SJCRH30 (cell line): ENCODE measurements at places on chromosomes 4 and X.

GRCh38 chr4:55879224-55879623, 25.8 kb downstream of the EXOC1 start:
- no peak for DNase-seq

DNA sequence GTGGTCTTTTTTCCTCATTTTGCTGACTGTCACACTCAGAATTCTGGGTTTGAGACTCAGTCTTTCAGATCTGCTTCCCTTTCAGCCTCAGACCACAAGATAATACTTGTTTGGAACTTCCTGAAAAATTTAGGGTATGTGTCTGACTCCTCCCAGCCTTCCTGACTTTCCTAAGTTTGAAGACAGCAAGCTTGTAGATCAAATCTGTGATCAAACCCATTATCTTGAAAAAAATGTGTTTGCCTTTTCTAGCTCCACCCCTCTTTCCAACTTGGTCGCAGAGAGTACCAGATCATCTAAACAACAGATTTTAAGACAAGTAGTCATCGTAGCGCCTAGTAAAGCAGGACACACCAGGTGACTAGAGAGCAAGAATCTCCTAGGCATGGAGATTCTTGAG, 9.9 kb downstream of the BCAP31 start:
- DNase-seq = no peak

DNA sequence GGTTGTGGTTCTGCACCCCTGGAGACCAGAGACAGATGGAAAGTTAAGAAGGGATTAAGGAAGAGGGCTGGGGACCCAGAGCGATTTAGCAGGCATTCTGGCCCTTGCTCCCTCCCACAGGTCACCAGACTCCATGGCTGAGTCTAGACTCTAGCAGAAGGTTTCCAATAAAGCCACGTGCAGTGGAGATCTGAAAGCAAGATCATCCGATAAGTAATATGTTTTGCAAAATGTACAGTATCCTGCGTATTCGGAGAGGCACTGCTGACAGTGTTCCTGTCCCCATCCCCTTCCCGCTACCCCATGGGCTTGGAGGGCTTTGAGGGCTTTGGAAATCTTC, 531 bp upstream of the GPRIN3 start:
- DNase-seq = peak; percentile 59

DNA sequence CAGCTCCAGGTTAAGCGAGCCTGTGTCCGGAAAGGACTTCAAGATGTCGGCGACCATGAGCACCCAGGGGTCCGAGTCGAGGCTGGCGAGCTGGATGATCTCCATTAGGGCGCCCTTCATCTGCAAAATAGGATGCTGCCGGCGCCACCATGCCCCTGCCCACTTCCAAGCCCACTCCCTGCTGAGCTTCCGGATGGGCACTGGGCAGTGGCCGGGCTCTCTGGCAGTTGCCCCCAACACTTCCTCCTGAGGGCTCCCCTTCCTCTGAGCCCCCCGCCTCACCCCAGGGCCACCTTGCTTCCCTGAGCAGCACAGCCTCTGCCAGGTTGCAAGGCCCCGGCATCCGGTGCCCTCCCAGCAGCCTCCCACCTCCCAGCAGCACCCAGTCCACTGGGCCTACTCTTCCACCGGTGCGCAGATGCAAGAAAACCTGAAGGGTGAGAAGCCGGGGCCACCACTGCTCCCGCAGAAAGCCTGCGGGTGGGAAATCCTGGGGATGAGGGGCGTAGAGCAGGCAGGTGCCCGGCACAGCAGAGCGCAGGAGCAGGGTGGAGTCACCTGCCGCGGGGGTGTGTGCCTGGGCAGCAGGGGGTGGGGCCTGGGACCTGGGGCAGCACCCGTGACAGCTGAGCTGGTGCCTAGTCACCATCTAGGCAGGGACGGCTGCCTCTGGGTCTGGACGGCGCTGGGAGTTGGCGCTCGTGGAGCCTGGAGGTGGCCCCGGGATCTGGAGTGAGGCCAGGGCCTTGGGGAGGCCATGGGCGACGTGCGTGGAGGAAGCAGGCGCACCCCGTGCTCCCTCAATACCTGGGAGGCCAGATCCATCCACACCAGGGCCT, 17.0 kb downstream of the NELFA start:
- DNase-seq = no peak

DNA sequence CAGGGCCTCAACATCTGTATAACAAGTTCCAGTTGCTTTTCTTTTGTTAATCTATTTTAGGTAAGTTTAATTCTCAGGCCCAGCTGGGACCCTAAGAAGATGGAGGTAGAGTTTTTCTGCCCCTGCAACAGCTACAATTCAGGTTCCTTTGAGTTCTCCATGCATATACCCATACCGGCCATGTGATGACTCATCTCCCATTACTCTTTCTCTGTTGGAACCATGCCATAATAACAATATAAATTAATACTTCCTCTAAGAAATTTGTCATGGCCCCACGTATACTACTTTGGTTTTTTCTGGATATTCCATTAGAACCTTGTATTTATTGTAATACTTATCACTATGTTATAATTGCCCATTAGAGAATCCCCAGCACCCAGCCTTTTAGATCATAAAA, 1.3 kb upstream of the INTU start:
- no peak for DNase-seq

DNA sequence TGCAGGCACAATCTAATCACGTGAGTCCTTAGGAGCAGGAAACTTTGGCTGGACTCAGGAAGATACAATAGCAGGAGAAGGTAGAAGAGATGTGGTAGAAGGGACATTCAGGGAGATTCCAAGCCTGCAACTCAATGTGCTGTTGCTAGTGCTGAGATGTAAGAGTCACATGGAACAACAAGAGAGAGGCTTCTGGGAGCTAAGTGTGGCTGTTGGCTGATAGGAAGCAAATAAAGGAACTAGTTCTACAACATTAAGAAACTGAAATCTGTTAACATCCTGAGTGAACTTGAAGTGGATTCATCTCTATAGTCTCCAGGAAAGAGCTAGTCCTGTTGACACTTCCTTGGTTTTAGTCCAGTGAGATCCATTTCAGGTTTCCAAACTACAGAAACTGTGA, 1207.4 kb downstream of the ADGRL3 start:
- no peak for DNase-seq

GRCh38 chr4:26152056-26152455, 168.8 kb upstream of the RBPJ start:
- peak; percentile 63 for DNase-seq

DNA sequence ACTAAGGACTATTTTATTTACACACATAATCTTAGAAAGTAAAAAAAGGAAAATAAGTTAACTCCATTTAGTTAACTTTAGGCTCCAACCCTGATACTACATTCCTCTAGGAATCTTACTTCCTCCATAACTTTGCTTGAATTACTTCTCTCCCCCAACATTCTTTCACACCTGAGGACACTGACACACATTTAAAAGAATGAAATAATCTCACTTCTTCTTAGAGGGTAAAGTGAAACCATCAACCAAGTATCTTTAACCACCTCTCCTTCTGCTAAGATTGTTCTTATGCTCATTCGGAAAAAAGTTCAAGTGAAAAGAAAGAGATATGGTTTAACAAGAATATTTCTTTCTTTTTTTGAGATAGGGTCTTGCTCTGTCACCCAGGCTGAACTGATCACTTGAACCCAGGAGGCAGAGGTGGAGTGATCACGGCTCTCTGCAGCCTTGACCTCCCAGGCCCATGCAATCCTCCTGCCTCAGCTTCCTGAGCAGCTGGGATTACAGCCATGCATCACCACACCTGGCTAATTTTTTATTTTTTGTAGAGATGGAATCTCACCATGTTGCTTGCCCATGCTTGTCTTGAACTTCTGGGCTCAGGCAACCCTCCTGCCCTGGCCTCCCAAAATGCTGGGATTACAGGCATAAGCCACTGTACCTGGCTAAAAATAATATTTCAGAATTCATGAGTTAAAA, 28.5 kb downstream of the SLC25A4 start:
- DNase-seq = no peak

GRCh38 chr4:184384810-184385557, 89.4 kb downstream of the IRF2 start:
- DNase-seq = peak; percentile 27
